ENCODE measurements at places on chromosomes 3 and 15.

GRCh38 chr15:95944193-95944592, 386.3 kb upstream of the NR2F2 start:
- DNase-seq = no peak

GRCh38 chr3:64395490-64395889, 170.2 kb upstream of the PRICKLE2 start:
- no peak for DNase-seq

- peak; percentile 96 for DNase-seq
Observed at GRCh38 chr15:88623061-88623460, 1.9 kb downstream of the AEN start.

GRCh38 chr15:41490355-41490754, 3.3 kb upstream of the ITPKA start:
- peak; percentile 98 for DNase-seq

DNA sequence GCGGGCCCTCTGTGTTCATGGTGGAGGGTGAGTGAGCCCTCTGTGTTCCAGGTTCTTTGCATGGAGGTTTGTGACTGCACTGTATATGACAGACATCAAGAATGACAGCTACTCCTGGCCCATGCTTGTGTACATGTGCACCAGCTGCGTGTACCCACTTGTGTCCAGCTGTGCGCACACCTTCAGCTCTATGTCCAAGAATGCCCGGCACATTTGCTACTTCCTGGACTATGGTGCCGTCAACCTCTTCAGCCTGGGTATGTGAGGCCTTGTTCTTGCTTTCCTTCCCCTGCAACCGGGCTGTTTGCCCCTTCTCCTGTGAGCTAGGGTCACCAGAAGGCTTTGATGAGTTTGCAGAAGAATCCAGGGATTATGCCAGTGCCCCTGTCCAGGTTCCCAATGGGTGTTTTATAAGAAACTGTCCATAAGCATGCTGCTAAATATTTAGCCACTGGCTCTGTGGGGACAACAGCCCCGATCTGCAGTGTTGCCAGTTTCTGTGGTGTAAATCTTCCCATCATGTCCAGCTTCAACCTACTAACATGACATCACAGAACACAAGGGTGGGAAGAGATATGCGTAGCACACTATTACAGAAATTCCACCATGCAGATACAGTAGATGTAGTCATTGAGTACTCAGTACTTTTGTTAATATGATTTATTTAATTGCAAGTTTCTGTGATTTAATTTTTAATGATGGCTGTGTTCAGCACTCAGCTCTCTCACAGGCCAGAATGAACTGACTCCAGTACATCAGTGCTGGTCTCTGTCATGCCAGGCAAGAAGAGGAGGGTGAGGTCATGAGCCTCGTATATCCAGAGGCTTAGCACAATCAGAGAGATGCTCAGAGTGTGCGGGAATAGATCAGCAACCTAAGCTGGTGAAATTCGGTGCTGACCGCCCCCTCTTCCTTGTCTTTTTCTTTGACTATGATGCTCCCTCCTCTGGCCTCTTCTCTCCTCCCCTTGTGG, 29.2 kb upstream of the KIF23 start:
- DNase-seq = no peak

DNA sequence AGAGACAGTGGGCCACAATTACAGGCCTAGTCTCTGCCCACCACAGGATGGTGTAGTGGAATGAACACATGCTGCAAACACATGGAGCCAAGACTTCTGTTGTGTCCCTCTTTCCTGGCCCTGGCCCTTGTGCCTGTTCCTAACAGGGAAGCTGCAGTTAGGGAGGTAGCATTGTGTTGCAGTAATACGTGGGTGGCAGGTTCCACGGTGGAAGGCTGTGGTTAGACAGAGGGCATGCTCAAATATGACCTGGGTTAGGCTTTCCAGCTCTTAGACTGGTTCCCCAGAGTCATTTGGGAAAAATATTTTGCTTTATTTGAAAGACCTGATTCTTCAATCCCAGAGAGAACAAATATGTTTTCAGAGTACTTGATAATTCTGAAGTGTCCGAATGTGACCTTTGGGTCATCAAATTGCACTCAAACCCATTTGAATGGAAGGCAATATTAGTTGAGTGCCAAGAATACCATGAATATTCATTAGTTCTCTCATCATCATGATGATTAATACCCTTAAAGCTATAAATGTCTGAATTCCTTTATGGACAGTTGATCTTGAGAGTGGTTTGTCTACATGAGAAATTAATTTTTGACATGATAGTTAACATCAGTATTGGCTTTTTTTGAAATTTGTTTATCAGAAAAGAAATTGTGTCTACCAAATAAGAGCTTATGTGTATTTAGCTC, 28.5 kb downstream of the PLAAT1 start:
- DNase-seq = no peak

- DNase-seq = peak; percentile 31
Observed at GRCh38 chr15:63560741-63561448, 36.3 kb upstream of the FBXL22 start.

- peak; percentile 61 for DNase-seq
Observed at GRCh38 chr15:80173022-80173759, 20.4 kb downstream of the FAH start.

GRCh38 chr3:119294696-119295671, 801 bp downstream of the ARHGAP31 start:
- DNase-seq = peak; percentile 34

GRCh38 chr3:39505866-39506742, 38.6 kb downstream of the MOBP start:
- DNase-seq = peak; percentile 40

- DNase-seq = no peak
Observed at GRCh38 chr3:69893274-69893673, 106.3 kb upstream of the SAMMSON start.

- DNase-seq = no peak
Observed at GRCh38 chr3:45748068-45748467, 48.3 kb downstream of the SLC6A20 start.

DNA sequence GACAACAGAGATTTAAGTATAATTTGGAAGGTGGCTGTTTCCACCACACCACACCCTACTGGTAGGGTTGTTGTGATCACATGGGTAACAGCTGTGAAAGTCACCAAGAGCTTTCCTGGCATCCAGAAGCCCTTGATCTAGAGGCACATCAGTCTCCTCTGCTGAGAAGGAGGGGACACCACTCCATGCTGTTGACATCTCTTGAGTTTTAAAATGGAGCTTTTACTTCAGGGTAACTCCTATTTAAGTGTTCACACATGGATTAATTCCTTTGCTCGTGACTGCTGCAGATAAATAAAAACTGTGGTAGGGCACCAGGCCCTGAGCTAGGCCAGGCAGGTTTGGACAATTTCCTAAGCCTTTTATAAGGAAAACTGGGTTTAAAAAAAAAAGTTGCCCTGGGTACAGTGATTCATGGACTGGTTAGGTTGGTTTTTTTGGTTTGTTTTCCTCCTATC, 7.5 kb downstream of the EXOSC7 start:
- no peak for DNase-seq

Data from fibroblast of mammary gland (primary cell).